ENCODE measurements at places on chromosomes 7 and 10.

- no peak for DNase-seq
Observed at GRCh38 chr10:24723386-24723787, 300 bp downstream of the ARHGAP21 start.

DNA sequence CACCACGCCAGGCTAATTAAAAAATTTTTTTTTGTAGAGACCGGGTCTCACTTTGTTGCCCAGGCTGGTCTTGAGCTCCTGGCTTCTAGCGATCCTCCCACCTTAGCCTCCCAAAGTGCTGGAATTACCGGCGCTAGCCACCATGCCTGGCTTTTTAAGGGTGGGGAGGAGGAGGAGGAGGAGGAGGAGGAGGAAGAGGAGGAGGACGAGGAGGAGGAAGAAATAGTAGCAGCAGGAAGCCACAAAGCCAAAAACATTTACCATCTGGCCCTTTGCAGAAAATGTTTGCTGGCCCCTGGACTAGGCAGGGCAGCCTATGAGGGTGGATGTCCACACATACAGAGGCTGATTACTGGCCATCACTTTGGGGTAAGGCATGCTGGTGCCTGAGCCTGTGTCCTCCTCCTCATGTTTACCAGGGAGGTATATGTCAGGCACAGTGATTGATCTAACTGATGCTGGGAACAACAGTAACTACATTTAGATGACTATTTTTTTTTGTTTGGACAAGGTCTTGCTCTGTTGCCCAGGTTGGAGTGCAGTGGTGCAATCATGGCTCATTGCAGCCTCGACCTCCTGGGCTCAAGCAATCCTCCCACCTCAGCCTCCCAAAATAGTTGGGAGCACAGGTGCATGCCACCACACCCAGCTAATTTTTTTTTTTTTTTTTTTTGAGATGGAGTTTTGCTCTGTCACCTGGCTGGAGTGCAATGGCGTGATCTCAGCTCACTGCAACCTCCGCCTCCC lies 122.1 kb downstream of the HIP1 start:
- DNase-seq = no peak

- no peak for DNase-seq
Observed at GRCh38 chr10:27207350-27207749, 33.2 kb downstream of the ACBD5 start.

- no peak for DNase-seq
Observed at GRCh38 chr10:98414578-98414931, 427 bp downstream of the PYROXD2 start.

DNA sequence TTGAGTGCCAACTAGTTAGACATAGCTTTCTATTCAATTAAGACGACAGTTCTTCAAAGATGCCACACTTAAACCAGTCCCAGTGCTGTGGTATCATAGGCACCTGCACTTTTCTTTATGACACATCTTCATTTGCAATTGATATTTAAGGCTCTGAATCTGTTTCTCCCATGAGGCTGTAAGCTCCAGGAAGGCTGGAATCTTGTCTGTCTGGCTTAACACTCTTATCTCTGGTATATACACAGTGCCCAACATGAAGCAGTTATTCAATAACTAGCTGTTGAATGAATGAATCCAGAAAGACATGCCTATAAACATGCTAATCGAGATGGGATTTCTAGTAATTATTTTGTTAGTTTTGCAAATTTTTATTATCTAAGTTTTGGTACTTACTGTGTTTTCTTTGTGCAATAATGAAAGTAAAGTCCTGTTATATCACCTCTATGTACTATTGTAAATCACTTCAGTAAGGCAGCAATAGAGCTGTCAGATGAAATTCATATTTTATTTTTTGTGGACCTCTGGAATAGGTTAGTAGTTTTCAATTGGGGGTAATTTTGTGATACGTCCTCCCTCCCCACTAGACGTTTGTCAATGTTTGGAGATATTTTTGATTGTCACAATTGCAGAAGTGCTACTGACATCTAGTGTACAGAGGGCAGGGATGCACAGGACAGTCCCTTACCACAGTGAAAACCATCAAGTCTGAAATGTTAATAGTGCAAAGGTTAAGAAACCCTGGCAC lies 51.3 kb upstream of the STEAP4 start:
- peak; percentile 8 for DNase-seq
